ENCODE measurements at places on chromosomes 16 and 17.

GRCh38 chr16:75761108-75761507 lies 34.8 kb upstream of the CPHXL start:
- DNase-seq: no peak

GRCh38 chr16:1870365-1871082 lies 1.4 kb downstream of the MEIOB start:
- DNase-seq: no peak

GRCh38 chr17:27649929-27650328 lies 18.9 kb downstream of the LGALS9 start:
- DNase-seq: no peak

- DNase-seq: no peak
These were observed 14.8 kb downstream of the SGCA start for GRCh38 chr17:50180620-50181019.

DNA sequence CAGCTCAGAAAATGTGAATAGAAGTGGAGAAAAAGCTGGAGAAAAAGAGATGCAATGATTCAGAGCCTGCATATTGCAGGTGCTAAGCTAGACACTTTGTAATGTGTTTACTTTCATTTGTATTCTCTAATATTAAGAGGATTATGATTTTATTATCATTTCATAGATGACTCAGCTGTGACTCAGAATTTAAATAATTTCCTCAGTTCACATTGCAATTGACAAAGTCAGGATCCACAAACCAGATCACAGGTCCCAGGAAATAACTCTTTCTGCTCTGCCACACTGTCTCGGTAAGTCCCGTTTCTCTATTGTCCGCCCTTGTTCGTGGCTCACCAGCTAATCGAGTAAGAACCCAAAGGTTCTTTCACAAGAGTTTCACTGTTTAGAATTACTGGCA lies 235.4 kb upstream of the MON1B start:
- no peak for DNase-seq

- no peak for DNase-seq
These were observed 17.3 kb downstream of the COG1 start for GRCh38 chr17:73210002-73210678.

DNA sequence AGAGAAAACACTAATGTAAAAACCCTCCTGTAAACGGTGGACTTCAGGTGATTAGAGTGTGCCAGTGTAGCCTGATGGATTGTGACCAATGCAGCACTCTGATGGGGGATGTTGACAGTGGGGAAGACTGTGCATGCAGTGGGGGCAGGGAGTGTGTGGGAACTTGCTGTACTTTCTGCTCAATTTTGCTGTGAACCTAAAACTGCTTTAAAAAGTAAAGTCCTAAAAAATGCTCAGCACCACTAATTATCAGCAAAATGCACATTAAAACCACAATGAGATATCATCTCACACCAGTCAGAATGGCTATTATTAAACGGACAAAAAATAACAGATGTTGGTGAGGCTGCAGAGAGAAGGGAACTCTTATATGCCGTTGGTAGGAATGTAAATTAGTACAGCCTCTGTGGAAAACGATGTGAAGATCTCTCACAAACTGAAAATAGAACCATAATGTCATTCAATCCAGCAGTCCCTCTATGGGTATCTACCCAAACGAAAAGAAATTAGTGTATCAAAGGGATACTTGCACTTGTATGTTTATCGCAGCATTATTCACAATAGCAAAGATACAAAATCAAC lies 9.7 kb upstream of the ULK2 start:
- DNase-seq: no peak

- no peak for DNase-seq
These were observed 535 bp upstream of the AURKB start for GRCh38 chr17:8210761-8211458.

DNA sequence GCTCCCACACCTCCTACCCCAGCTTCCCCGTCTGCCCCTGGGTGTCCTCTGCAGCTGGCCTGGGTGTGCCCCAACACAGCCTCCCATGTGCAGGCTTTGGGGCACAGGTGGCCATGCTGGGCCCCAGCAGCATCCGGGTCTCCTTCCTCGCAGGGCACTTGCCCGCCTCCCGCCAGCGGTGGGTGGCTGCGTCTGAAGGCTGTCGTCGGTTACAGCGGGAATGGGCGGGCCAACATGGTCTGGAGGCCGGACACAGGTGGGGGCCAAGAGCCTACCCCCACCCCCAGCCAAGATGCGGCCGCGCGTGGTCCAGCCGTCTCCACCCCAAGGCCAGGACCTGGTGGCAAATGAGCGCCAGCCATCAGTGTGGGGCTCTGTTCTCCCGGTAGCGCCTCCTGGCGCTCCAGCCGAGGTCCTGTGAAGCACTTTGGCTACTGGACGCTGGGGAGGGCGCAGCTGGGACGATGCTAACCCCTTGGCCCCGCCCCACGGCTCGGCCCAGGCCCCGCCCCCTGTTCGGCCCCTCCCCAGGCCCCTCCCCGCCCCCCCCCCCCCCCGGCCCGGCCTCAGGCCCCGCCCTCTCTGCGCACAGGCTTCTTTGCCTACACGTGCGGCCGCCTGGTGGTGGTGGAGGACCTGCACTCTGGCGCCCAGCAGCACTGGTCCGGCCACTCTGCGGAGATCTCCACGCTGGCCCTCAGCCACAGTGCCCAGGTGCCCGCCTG lies 7.3 kb upstream of the RHOT2 start:
- peak; percentile 89 for DNase-seq

- DNase-seq: no peak
These were observed 110.9 kb downstream of the XYLT1 start for GRCh38 chr16:17359788-17360390.

DNA sequence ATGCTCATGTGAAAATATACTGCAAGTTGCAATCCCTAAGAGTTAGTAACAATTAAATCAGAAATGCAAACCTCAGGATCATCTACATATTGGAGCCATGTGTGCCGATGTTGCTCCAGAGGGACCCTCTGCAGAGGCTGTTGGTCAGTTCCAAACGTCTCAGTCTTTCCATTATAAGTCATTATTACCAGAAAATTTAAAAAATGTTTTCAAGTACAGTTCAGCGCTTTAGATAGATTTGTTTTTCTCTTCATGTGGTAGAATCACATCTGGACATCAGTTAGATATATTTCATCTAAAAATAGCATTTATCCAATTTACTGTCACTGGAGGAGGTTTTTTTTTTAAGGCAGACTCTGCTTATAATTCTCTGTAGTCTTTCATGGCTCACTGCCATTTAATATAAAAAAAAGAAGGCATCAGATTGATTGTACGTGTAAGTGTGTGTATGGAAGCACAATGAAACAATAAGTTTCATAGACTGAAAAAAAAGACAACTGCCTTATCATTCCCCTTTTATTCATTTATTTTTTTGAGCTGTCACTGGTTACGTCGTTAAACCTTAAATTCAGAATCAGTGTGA lies 46.1 kb upstream of the MARCHF10 start:
- no peak for DNase-seq

DNA sequence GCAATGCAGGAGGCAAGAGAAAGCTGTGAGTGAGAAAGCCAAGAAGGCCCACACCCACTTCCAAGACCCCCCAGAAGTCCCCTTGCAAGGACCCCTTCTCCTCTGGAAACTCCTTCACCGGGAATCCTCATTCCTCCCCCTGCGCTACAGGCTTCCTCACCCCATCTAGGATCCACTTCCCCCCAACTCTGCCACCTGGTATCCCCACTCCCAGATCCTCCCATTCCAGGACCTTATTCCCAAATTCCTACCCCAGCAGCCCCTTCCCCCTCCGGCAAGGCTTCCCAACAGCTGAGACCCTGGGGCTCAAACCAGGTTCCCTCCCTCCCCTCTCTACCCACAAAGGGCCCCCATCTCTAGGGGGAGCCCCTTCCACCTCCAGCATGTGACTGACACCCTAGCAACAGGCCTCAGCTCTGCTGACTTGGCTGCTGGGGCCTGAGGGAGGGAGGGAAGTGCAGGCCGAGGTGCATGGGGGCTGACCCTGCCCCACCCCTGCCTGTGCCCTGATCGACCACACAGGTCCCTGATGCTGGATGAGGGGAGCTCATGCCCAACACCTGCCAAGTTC lies 2.1 kb downstream of the HSF4 start:
- no peak for DNase-seq

DNA sequence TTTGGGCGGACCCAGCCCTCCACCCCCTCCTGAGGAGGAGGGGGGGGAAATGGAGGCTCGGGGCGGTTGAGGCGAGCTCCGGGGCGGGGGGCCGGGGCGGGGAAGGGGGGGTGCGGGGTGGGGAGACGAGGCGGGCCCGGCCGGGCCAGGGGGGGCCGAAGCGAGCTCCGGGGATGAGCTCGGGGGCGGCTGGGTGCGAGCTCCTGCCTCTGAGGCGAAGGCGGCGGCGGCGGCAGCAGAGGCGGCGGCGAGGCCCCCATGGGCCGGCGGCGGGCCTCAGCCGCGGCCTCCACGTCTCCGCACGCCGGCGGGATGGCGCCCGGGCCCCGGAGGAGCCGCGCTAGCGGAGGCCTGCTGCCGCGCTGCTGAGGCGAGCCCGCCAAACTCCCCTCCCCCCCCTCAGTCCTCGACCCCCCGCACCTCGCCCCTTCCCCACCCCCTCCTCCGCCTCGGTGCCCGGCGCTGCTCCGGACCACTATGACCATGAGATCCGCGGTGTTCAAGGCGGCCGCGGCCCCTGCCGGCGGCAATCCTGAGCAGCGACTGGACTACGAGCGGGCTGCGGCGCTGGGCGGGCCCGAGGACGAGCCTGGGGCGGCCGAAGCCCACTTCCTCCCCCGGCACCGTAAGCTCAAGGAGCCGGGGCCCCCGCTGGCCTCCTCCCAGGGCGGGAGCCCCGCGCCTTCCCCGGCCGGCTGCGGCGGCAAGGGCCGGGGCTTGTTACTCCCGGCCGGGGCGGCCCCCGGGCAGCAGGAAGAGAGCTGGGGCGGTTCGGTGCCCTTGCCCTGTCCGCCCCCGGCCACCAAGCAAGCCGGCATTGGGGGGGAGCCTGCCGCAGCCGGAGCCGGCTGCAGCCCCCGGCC lies 596 bp downstream of the MSL1 start:
- peak; percentile 57 for DNase-seq

- no peak for DNase-seq
These were observed 45.2 kb upstream of the DHX40 start for GRCh38 chr17:59520251-59520650.

DNA sequence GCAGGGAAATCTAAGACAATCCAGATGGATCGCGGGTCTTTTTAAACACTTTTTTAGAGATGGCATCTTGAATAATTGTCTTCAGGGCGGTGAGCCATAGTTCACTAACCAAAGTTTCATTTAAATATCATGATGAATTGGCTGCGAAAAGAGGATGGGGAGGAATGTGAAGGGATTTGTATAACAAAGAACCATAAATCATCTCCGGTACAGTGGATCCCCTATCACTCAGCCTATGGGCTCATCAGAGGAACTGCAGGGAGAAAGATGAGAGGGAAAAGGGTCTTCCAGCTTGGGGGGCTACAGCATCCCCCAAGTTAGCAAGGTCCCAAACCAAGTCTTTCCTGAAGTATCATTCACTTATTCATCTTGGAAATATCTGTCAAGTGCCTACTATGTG lies 16.7 kb upstream of the DDX52 start:
- no peak for DNase-seq

DNA sequence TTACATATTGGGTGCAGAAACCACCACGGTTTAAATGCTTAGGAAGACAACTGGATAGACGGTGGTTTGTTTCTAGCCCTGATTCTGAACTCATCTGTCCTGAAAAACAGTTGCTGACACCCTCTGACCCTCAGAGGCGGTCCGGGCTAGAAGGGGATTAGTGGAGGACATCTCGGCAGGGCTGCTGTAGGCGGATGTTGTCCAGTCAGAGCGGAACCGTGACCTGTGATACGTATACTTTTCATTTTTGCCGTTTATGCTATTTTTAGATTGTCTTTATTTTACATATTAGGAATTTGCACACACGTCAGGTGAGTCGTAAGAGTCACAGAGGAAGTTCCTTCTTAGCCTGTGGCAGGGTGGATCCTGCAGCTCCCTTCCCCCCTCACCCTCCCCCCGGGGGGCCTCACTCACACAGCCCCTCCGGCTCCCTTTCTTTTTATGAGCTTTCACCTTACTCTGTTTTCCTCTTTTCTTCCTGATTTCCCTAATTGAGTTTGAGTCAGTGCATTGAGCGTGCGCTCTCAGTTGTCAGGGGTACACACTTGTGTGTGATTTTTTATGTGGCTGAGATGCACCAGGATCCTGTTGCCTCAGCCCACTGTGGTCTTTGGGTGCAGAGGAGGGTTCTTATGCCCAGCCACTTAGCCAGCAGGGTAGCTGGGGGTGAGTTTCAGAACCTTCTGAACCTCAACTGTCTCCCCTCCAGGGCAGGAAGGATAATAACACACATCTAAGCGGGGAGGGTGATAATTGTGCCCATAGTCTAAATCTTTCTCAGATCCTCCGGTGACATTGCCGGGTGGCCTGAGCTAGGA lies 211.1 kb upstream of the CHMP6 start:
- DNase-seq: peak; percentile 61

DNA sequence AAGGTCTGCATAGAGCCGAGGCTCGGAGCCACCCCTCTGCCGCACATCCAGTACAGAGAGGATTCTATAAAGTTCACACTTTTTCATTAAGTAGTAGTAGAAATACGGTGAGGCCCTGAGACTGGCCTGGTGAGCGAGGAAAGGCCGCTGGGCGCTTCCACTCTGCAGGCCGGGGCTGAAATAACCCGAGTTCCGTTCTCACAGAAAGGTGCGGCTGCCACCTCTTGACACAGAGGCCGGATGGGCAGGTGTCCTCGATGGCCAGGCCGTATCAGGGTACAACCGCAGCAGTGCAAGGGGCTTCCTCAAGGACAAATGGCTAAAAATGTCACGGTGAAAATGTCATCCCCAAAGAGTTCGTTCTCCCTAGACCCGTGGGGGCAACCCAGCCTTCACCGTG lies 770 bp upstream of the PCYT2 start:
- no peak for DNase-seq

DNA sequence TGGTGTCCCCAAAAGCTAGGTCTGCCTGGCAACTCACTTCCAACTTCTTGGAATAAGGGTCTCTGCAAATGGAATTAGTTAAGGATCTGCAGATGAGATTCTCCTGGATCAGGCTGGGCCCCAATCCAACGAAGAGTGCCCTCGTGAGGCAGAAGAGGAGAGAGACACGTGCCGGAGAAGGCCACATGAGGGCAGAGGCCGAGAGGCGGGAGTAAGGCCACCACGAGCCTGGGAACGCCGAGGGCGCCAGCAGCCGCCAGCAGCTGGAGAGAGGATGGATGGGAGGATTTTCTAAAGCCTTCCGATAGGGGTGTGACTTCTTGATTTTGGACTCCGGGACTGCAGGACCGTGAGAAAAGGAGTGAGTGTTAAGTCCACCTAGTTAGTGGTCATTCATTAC lies 76.3 kb downstream of the JPH3 start:
- DNase-seq: no peak

GRCh38 chr17:79008666-79009387 lies 737 bp downstream of the CANT1 start:
- peak; percentile 12 for DNase-seq

DNA sequence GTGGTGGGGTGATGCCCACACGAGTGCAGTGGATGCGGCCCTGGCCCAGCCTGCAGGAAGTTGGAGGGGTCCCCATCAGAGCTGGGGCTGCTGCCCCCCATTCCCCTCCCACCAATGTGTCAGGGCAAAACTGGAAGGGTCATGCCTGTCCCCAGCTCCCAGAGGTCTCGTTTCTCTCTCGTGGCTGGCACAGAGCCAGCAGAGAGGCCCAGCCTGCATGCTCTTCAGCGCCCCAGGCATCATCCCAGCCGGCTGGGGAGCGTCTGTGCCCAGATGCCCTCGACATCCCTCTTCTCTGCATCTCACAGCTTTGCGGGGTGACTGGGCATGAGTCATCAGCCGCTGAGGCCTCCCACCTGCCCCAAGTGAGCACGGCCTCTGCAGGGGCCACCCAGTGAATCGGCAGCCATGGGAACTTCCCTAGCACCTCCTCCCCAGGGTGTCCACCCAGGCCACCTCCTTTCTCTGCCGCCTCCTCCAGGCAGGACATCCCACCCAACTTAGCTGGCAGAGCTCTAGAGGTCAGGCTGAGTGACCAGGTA lies 9.8 kb upstream of the CSNK1D start:
- DNase-seq: no peak

- no peak for DNase-seq
These were observed 22.6 kb downstream of the MAP3K3 start for GRCh38 chr17:63644846-63645245.

All from GM12892 (cell line).